ENCODE measurements at places on chromosomes 3 and 15. TPM values are rescaled to one million over a fixed set of nuclear protein-coding genes. Genes with fewer than 3 reads are reported as not detected.

The MAP2K5 gene
- 19.0 TPM for total RNA-seq

The MYEF2 gene
- 26.0 TPM for total RNA-seq

The ST8SIA2 gene
- not detected for total RNA-seq

The RTP4 gene
- total RNA-seq: 10.9 TPM

The SH3GL3 gene
- not detected for total RNA-seq

The FGD5 gene
- total RNA-seq: 0.67 TPM

The CXCR6 gene
- total RNA-seq: 1.7 TPM

The LRRC28 gene
- total RNA-seq: 16.9 TPM

The FOXP1 gene
- total RNA-seq: 122 TPM

The GPR62 gene
- total RNA-seq: not detected

The FAM174B gene
- 3.8 TPM for total RNA-seq

The PODXL2 gene
- total RNA-seq: 2.5 TPM

The TMCO5A gene
- not detected for total RNA-seq

The GABRR3 gene
- not detected for total RNA-seq

The IL17RB gene
- 3.5 TPM for total RNA-seq

The GOLGA8M gene
- total RNA-seq: 1.1 TPM

The CYP1A1 gene
- 5.6 TPM for total RNA-seq

The CLDN18 gene
- total RNA-seq: not detected

The GP5 gene
- 5.2 TPM for total RNA-seq

The SYNPR gene
- total RNA-seq: not detected

The SRP14 gene
- total RNA-seq: 145 TPM

The TFDP2 gene
- 26.0 TPM for total RNA-seq

All from activated naive CD4-positive, alpha-beta T cell treated with anti-CD3 and anti-CD28 coated beads, Interleukin-2, amount 10 ng/mL, durations not matched to agents 5 hours and 36 hours (primary cell).